MG63 (cell line): ENCODE measurements at places on chromosomes 7 and 10. TPM values are rescaled to one million over a fixed set of nuclear protein-coding genes. Genes with fewer than 3 reads are reported as not detected.

DNA sequence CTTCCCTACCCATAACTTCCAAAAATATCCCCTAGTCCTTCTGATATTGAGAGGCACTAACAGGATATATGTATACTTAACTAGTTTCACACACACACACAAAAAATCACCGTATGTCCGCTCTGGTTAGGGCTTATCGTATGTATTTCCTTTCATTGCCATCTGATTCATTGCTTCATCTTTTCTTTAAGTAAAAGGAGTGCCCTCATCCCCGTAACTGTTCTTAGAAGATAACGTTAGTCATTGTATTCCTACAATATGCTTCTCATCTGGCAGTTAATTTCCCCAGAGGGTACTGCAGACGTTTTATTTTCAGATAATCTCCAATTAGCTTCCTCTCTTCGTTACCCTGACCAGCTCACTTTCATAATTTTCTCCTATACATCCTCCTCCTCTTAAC is 37.3 kb downstream of the NRCAM start:
- no peak for DNase-seq

SCD gene
- 48.8 and 56.3 TPM in 2 replicates for total RNA-seq

PVRIG gene
- not detected in 2 replicates for total RNA-seq

DNA sequence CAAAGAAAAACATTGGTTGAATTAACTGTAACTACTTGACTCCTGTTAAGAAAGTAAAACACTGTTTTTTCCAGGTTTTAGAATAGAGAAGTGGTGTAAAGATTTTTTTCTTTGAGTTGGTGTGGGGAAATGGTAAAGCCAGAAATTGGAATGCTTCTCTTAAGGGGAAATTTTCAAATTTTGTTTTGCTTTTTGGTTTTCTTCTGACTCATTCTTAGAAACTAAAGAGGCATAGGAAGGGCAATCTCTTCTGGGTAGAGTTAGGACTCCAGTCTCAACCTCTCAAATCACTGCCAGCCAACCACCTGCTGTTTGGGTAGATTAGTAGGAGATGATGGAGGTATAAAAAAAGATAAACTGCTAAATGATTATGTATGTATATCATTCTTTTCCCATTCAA is 47.7 kb upstream of the STRIP2 start:
- no peak for DNase-seq

DNA sequence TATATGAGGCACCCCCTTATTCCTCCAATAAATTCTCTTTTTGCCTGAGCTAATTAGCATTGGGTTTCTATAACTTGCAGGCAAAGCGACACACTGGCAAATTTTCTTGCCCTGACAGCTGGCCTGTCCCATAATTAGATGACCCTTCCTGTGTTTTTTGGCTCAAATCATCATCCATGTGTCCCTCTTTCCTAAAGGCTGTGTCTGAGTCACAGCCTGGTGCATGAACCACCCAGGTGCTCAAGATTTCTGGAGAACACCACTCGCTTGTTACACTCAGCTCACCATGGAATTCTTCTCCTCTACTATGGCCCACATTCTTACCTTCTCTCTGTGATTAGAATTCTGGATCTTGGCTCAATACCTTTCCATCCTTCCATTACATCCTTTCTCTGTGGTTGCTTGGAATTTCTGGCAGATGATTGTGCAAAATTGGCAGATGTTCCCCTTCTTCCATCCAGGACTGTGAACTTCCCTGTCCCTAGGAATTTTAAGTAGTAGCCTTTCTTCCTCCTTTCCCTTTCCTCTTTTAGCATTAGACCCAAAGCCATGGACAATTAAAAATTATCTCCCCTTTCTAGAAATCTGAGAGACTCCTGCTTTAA is 116.0 kb upstream of the ANKRD1 start:
- DNase-seq, result no peak

- no peak for DNase-seq
These were observed 5.4 kb downstream of the SUV39H2 start for GRCh38 chr10:14884082-14884481.

DNA sequence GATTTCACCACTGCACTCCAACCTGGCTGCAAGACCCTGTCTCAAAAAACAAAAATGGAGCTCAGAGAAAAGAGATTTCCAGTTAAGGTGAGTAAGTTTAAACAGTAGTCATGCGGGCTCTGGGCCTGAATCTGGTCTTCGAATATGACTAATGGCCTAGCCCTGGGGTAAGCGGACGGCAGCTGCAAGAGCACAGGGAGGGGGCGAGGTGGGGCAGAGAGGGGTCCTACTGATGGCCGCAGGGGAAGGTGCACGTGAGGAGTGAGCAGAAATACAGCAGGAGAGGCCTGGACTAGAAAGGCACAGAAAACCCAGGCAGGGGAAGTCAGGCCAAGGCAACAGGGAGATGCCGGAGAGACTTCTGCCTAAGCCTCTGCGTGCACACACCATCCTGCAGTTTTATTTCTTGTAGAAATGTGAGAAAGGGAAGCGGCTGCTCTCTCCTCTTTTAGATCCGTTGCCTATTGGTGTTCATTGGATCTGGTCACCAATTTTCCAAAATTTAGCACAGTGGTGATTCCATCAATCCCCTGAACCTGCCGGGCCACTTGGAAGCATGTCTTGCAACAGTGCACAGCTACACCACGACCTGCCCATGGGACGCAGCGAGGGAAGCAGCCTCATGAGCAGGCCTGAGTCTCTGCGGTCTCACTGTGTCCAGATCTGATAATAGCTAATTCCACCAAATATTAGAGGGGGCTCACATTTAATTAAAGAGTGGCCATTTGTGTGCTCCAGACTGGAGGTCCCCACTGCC is 139.0 kb downstream of the PAXIP1 start:
- DNase-seq, result no peak

GRCh38 chr7:34320926-34321661 is 336.9 kb upstream of the NPSR1 start:
- peak; percentile 67 for DNase-seq

DNA sequence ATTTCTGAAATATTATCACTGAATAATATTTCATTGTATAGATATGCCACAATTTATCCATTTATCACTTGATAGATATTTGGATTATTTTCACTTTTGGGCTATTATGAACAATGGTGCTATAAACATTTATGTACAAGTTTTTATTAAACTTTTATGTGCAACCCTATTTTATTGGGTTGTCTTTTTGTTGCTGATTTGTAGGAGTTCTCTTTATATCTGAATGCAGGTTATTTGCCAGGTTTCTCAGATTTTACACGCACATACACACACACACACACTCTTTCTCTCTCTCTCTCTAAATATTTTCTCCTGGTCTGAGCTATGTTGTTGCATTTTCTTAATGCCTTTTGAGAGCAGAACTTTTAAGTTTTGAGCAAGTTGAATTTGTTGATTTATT is 36.2 kb downstream of the ADK start:
- DNase-seq, result no peak

CASP7 gene
- total RNA-seq, result 30.7 and 48.5 TPM in 2 replicates

GRCh38 chr10:75061709-75062505 is 49.5 kb upstream of the SAMD8 start:
- no peak for DNase-seq

DNA sequence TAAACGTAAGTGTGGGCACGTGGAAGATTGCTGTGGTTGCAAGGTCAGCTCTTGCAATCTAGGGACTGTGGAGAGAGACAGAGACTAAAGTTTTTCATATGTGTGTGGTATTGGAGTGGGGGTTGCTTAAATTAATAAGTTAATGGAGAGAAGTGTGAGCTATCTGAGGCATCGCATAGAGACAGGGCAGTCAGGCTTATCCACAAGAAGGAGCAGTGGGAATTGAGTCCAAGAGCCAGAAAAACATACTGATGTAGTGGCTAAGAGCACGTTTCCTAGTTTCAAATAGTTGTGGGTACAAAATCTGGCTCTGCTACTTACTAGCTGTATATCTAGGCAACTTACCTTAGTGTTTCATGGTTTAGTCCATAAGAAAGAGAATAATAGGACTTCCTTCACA is 65.8 kb downstream of the SORCS3 start:
- DNase-seq, result no peak

DNA sequence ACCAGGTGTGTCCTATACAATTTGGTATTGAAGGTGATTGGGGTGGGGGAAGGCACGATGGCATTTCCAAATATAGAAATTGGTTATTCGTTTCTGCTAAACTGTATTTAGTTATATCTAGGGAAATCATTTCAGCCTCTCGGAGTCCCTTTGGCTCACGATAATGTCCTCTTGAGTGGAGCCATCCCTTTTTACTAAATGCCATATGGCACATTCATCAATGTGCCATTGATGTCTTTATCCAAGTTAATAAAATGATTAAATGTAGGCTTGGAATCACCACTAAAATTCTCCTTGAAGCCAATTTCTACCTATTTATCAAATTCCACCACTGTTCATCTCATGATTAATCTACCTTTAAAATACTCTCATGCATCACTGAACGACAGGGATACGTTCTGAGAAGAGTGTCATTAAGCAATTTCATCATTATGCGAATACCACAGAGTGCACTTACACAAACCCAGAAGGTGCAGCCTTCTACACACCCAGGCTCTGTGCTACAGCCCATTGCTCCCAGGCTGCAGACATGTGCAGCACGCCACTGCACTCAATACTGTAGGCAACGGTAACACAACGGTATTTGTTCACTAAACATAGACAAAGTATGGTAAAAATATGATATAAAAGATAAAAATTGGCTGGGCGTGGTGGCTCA is 219.2 kb upstream of the C7orf33 start:
- DNase-seq, result no peak

- DNase-seq, result no peak
These were observed 20.9 kb downstream of the AKR1D1 start for GRCh38 chr7:138097064-138097741.

GRCh38 chr7:29278337-29279069 is 83.9 kb downstream of the CHN2 start:
- DNase-seq, result no peak

DNA sequence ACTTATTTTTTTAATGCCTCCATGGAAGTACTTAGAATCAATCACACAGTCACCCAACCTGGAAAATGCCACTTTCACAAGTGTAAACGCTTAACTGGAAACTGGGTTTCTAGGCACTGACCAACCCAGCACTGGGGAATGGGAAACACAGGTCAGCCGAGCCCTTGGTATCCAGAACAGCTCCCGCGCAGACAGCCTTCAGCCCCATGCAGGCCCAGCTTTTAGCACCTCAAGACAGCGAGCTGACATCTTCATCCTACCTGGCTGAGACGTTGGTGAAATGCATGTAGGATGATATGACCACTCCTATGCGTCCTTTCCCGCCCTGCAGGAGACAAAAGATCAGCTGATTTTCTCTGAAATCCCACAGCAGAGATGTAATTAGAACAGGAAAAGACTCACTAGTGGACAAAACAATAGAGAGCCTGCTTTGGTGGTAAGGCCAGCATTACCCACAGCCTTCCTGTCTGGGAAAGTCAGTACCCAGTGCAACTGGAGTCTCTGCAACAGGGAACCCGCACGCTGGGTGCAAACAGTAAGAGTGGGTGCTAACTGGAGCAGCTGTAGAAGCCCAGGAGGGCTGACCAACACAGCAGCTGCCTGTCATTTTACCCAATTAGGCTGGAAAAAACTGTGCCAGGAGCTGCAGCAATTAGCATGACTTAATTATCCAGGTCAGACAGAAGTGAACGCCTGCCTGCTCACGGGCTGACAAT is 153.7 kb downstream of the TNS3 start:
- no peak for DNase-seq

ERLIN1 gene
- total RNA-seq, result 38.4 and 47.2 TPM in 2 replicates

GRCh38 chr7:105350906-105351305 is 37.8 kb downstream of the SRPK2 start:
- no peak for DNase-seq

MMRN2 gene
- total RNA-seq, result 0.12 and 1.7 TPM in 2 replicates

DNA sequence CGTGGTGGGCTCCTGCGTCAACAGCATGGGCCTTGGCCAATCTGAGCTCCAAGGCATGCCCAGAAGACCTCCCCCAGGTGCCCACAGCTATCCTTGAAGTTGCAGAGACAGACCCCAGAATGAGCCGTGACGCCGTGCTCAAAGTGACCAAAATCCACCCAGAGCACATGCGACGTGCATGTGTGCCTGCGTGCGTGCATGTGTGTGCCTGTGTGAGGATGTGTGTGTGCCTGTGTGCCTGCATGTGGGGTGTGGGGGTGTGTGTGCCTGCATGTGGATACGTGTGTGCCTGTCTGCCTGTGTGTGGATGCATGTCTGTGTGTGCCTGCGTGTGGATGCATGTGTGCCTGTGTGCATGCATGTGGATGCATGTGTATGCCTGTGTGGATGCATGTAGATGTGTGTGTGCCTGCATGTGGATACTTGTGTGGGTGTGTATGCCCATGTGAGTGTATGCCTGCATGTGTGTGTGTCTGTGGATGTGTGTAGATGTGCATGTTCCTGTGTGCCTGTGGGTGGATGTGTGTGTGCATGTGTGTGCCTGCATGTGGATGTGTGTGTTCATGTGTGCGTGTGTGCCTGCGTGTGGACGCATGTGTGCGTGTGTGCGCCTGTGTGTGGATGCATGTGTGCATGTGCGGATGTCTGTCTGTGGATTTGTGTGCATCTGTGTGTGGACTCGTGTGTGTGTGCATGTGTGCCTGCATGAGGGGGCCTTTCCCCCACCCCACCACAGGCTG is 42.6 kb downstream of the PWWP2B start:
- no peak for DNase-seq

HPSE2 gene
- total RNA-seq, result not detected in 2 replicates

RBP3 gene
- total RNA-seq, result not detected in 2 replicates
